Stimulated activated CD4-positive, alpha-beta T cell treated with anti-CD3 and anti-CD28 coated beads, Interleukin-4, amount 100 ng/mL, for 1 hour (primary cell): ENCODE measurements at places on chromosomes 5 and 9.

- DNase-seq, result no peak
Measured at GRCh38 chr5:38032149-38032548, 192.3 kb upstream of the GDNF start.

DNA sequence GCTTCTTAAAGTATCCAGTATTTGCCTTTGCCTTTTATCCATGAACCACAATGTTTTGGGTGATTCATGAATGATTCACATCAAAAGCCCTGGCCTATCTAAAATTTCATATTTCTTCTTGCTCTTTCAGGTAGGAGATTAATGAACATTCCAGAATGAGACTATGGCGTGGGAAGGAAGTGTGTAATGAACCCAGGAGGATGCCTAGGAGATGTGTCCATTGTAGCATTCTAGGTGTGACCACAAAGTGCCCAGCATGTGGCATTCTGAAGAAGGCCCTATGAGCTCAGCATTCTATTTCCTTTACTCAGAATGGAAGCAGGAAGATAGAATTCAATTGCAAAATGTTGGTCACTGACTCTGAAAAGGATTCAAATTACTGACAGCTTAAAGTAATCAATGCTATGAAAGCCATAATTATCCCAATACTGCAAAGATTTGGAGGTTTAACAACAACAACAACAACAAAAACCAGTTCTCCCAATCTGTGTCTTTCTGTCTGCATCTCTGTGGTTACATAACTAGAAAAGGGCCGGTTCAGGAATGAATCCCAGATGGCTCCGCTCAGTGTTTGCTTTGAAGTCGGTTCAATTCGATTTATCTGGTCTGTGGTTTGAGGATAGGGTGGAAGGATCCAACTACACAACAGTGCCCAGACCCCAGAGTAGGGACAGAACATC lies 126.7 kb downstream of the FOXD1 start:
- DNase-seq, result no peak

GRCh38 chr5:33594006-33594405 lies 153.2 kb downstream of the TARS1 start:
- no peak for DNase-seq

DNA sequence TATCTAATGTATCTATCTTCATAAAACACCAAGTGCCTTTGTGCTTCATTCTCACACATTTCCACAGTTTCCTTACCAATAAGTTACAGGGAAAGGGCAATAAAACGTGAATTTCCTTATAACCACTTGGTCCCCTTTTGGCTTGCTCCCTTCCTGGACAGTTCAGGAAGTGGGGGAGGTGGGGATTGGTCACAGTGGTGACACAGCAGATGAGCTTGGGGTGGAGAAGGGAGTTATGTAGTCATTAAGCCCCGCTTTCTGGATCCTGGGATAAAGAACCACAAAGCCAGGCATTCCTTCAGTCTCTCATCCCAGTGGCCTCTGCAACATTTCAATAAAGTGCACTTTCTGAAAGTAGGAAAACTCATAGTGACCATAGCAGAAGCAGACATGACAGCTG lies 47.1 kb upstream of the FYB1 start:
- no peak for DNase-seq

DNA sequence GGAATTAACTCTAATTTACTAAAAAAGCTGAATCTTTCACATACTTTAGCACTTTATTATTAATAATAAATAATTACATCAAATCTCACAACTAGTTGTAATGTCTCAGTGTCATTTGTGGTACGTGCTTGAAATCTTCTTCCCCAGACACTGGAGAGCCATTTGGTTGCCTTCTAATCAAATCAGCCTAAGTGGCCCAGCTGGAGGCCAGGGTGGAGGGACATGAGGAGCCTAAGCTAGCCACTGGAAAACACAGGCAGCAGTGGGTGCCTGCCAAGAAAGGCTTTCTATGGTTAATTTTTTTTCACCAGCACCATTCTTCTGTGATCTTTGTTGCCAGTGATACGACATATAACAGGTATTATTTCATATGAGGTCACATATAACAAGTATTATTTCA lies 117.0 kb downstream of the ERCC6L2 start:
- DNase-seq, result no peak

GRCh38 chr9:133874060-133874657 lies 118.0 kb downstream of the VAV2 start:
- DNase-seq, result no peak

GRCh38 chr9:123568691-123569688 lies 213.0 kb downstream of the CRB2 start:
- no peak for DNase-seq
